ENCODE measurements at places on chromosomes 1 and 21.

- DNase-seq, result no peak
These were observed 48.4 kb upstream of the C1orf198 start for GRCh38 chr1:230916587-230917283.

GRCh38 chr1:171107262-171107940 is 16.7 kb downstream of the FMO3 start:
- no peak for DNase-seq

GRCh38 chr21:42364304-42364865 is 1.9 kb downstream of the TFF1 start:
- no peak for DNase-seq

- DNase-seq, result no peak
These were observed 315.5 kb upstream of the CAMK1G start for GRCh38 chr1:209267968-209268367.

DNA sequence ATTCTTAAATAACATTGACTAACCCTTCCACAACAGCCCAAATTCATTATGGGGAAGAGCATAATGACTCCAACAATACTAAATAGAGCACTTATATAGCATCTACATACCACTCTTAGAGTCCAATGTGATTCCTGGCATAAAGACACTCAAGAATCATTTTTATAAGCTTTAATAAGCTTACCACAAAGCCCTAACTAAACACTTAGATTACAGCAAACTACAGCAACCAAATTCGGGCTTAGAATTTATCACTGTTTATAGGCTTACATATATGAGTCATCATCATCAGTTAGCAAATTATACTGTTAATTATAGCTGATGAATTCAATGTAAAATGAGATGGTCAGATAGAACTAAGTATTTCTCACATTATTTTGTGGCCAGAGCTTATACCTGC is 7.3 kb downstream of the SCYL3 start:
- DNase-seq, result no peak

GRCh38 chr1:179803104-179803503 is 60.0 kb downstream of the FAM163A start:
- DNase-seq, result no peak

DNA sequence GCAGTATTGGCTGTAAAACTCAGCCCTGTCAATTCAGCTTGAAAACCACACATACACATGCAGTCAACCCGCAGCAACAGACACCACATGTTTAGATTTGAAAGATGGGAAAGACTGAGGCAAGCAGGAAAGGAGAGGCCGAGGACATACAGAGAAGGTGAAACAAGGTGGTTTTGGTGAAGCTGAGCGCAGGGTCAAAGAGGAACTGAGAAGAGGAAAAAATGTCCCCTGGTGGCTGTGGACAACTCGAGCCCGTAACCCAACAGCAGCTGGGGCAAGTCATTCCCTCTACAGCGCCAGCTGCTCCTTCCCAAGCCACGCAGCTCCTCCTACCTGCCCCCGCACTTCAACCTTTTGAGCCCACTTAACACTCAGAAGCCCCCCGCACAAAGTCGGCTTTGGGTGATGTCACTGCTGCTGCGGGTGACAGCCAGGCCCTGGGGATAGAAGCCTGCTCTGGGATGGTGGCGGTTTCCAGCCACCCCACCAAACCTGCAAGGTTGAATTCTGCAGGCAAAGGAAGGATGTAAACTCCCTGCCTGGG is 63.0 kb downstream of the KCNN3 start:
- DNase-seq, result no peak

- no peak for DNase-seq
These were observed 80.4 kb downstream of the ADARB1 start for GRCh38 chr21:45154511-45155508.

DNA sequence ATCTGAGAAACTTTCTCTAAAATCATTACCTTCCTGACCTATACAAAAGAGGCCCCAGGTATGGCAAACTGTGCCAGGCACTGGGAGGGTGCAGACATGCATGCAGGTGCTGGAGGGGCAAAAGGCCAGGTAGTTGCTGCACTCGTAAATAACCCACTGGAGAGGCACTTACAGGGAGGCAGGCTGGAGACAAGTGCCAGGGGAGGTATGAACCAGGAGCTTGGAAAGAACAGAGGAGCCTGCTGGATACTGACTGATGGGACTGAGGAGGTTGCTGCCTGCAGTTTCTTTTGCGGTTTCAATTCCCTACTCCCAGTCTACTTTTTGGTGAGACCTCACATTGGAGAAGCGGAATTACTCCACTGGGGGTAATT is 113.9 kb downstream of the DSCAM start:
- no peak for DNase-seq

DNA sequence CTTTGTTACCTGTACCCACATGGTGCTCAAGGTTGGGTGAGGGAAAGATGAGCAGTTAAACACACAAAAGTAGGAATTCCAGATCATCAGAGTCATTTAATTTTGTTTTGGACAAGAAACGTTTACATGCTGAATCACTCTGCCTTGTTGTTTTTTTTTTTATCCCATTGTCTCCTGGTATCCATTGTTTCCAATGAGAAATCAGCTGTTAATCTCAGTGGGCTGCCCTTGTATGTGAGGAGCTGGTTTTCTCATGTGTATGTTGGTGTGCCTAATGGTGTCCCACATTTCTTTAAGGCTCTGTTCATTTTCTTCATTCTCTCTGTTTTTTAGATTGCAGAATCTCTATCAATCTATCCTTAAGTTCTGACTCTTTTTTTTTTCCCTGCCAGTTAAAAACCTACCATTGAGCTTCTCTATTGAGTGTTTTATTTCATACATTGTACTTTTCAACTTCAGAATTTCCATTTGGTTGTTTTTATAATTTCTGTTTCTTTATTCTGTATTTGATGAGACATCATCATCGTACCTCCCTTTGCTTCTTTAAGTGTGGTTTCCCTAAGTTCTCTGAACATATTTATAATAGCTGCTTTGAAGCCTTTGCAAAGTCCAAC is 8.8 kb upstream of the OBSCN start:
- DNase-seq, result no peak

- DNase-seq, result no peak
These were observed 17.1 kb upstream of the KLHDC8A start for GRCh38 chr1:205373798-205374175.

- DNase-seq, result no peak
These were observed 11.3 kb upstream of the OR2T8 start for GRCh38 chr1:247908766-247909165.

- DNase-seq, result no peak
These were observed 221.7 kb downstream of the C1orf94 start for GRCh38 chr1:34398241-34398915.

- DNase-seq, result no peak
These were observed 47.6 kb downstream of the TYW3 start for GRCh38 chr1:74780594-74780993.

DNA sequence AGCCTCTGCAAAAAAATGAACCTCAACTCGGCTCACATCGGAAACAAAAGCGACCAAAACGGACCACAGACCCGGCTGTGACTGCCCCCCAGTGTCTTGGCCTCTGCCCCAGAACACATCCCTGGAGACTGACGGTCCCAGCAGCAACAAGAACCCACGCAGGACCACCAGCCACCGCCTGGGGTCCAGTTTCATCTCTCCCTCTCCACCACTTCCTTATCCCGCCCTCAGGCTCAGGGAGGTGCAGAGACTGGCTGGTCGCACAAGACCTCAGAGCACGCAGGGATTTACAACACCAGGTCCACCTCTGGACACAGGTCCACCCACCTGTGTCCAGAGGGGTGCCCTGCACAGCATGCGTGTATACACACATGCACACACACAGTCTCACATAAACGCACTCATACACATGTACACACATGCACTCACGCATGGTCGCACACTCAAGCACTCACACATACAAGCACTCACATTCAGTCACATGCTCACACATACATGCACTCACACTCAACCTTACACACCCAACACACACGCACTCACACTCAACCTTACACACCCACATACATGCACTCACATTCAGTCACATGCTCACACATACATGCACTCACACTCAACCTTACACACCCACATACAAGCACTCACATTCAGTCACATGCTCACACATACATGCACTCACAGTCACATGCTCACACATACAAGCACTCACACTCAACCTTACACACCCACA is 18.6 kb upstream of the TMEM52 start:
- no peak for DNase-seq

- DNase-seq, result no peak
These were observed 300.6 kb downstream of the TM2D1 start for GRCh38 chr1:61424382-61424781.

GRCh38 chr1:111611986-111612385 is 7.6 kb upstream of the RAP1A start:
- no peak for DNase-seq

GRCh38 chr1:177173976-177174375 is 3.2 kb downstream of the BRINP2 start:
- DNase-seq, result no peak

GRCh38 chr1:165055581-165055980 is 300.9 kb downstream of the LMX1A start:
- DNase-seq, result no peak

DNA sequence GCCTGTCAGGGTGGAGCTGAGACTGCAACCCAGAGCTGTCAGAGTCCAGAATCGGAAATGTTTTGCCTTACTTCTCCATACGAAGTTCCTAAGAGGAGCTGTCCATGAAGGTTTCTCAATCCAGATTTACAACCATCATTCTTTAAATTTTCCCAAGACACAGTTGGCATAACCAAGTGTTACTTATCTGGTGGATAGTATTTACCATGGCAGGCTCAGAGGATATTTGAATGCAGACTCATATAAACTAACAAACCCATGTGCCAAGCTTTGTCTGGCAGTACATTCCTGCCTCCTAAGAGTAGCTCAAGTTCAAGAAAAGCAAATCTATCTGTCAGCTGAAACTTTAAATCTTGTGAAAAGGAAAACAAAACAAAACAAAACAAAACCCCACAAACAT is 267.9 kb downstream of the ZNF326 start:
- DNase-seq, result no peak

DNA sequence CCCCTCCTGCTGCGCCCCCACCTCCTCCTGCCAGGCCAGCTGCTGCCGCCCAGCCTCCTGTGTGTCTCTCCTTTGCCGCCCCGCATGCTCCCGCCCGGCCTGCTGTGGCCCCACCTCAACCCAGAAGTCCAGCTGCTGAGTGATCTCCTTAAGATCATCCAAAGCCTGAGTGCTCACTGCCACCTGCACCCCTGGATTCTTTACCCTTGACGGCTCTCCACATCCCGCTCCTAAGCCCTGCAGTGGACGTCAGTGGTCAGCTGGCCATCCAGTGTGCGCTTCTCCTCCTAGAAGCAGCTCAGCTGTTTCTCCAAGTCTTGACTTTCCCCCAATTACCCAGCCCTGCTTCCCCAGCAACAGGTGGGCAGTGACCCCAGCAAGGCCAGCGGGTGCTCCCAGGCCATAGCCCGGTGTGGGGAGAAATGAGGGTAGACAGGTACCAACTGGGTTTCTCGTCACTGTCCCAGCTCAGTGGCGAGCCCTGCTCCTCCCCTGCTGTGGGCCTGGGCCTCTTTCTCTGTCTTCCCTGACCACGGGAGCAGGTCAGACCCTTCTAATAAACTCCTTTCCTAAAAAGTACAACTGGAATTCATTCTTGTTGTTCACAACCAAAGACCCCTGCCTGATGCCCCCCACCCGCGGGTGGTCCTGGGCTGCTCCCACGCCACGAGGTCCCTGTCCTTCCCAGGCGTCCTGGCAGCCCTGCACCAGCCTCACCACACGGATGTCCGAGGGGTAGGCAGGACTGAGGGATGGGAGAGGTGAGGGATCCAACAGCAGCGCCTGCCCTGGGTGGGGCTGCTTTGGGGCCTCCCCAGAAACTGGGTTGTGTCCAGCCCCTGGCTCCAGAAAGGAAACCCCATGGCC is 1.4 kb downstream of the KRTAP10-7 start:
- DNase-seq, result no peak

GRCh38 chr1:90753556-90753955 is 36.5 kb upstream of the BARHL2 start:
- DNase-seq, result no peak

- DNase-seq, result no peak
These were observed 20.4 kb downstream of the RPE65 start for GRCh38 chr1:68429233-68429808.

GRCh38 chr1:184188037-184188436 is 136.5 kb downstream of the TSEN15 start:
- no peak for DNase-seq

DNA sequence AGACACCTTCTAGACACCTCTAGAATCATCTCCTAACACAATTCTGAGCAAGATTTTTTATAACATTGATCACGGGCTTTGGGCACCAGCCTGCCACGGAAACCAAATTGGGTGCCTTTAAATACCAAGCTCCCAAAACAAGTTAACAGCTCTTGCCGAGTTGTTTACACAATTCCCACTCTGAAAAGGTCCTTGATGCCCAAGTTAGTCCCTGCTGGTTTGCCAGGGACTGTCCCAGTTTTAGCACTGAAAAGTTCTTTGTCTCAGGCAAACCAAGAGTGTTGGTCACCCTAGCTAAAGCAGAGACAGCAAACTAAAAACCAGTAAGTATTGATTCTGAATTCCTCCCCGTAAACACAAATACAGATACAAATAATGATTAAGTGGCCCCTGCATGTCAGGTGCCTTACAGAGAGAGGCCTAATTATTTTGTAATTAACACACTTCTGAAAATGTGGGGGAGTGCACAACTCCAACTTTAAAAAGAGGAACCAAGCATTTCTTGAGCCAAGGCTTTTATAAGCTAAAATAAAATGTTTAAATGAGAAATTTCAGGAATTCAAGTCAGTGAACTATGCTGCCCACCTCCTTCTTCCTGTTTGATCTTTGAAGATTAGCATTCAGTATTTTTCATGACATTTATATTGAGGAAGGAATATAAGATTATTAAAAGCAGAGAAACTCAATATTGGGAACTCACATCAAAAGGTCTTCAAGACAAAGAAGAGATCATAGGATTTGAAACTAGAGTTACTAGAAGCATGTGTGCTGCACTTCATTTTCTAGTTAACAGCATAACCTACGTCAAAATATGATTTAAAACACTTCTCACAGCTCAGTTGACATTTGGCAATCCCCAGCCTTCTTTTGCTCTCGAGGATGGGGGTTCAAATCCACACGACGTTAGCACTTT is 9.0 kb upstream of the UBE2U start:
- DNase-seq, result no peak

DNA sequence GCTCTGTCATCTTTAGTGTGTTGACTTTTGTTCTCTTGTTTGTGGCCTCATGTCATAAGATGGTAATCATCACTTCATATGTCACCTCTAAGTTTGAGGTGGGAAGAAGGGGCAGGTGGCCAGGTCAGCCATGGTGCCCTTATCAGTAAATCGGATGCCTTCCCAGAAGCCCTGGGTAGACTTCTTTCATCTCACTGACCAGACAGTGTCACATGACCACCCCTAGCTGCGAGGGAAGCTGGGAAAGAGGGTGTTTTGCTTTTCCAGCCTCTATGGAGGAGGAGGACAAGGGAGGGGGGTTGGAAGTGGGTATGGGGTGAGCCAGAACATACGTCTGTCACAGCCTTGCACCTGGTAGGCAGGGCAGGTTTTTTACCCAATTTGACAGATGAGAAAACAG is 28.6 kb downstream of the TNFRSF1B start:
- DNase-seq, result no peak

GRCh38 chr1:176193023-176193422 is 14.1 kb downstream of the COP1 start:
- no peak for DNase-seq

DNA sequence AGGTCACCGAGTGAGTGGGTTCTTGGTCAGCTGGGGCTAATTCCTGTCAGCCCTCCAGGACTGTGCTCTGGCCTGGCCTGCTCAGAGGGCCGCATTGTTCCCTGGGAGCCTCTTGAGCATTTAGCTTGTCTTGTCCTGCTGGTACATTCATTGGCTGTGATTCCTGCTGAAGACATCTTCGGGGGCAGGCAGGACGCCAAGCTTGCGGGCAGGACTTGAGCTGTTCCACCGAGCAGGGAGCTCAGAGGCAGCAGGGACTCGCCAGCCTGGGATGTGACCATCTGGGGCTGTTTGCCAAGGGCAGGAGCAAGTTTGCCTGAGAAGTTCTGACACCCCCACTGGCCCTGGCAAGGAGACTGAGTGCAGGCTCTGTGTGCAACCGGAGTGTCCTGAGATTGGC is 7.0 kb upstream of the SLC26A9 start:
- no peak for DNase-seq

Data from effector CD4-positive, alpha-beta T cell (primary cell).